CD4-positive, alpha-beta memory T cell (primary cell): ENCODE measurements at places on chromosomes 4 and X.

DNA sequence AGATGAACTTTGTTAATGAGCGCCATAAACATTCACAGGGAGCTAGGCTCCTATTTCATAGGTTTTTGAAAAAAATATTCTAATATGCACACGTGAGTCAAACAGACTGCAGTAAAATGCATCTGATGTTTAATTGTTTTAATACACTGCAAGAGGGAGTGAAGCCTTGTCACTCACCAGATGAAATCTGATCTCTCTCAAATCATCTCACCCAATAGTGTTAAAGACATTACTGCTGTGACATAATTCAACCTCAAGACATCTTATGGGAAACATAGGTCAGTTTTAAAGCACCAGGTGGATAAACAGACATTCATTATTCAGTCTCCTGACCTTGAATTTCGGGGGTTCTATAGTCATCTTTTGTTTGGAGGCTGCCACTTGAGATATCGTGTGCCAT is 148.3 kb downstream of the MAML3 start:
- no peak for DNase-seq

- no peak for DNase-seq
Measured at GRCh38 chr4:98560321-98560720, 98.1 kb downstream of the TSPAN5 start.

DNA sequence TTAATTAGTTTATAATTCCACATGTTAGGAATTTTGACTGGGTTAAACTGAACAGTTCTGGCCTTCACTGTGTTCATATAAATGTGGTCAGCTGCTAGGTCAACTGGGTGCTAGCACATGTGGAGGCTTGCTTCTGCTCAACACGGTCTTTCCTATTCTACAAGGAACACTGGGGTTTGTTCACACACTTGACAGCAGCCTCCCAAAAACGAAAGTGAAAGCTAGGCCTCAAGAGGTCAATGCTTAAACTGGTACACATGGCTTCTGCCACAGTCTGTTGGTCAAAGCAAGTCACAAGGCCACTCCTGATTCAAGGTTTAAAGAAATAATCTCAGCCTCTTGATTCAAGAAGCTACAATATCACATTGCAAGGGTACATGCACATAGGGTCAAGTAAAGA is 126.5 kb downstream of the QDPR start:
- peak; percentile 7 for DNase-seq

- no peak for DNase-seq
Measured at GRCh38 chr4:52957835-52958631, 95.9 kb downstream of the RASL11B start.

DNA sequence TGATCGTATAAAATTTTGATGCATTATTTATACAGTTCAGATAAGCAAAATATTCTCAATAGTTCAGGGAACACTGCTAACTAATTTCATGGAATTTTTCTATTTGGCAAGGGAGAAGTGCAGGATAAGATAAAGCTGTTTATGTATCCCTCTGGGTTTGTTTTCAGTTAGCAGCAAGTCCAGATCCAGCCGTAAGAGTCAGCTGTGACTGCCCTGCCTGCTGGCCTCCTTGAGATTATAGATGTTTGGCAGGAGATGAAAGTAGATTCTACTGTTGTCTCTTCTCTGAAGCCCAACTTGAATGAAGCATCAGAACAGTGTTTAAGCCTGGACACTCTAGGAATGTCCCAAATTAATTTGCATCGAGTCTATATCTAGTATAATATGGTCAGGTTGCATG is 29.5 kb downstream of the ANTXR2 start:
- DNase-seq: no peak

GRCh38 chrX:2336181-2336580 is 164.6 kb downstream of the DHRSX start:
- no peak for DNase-seq

- no peak for DNase-seq
Measured at GRCh38 chr4:7210824-7211223, 18.5 kb downstream of the SORCS2 start.

DNA sequence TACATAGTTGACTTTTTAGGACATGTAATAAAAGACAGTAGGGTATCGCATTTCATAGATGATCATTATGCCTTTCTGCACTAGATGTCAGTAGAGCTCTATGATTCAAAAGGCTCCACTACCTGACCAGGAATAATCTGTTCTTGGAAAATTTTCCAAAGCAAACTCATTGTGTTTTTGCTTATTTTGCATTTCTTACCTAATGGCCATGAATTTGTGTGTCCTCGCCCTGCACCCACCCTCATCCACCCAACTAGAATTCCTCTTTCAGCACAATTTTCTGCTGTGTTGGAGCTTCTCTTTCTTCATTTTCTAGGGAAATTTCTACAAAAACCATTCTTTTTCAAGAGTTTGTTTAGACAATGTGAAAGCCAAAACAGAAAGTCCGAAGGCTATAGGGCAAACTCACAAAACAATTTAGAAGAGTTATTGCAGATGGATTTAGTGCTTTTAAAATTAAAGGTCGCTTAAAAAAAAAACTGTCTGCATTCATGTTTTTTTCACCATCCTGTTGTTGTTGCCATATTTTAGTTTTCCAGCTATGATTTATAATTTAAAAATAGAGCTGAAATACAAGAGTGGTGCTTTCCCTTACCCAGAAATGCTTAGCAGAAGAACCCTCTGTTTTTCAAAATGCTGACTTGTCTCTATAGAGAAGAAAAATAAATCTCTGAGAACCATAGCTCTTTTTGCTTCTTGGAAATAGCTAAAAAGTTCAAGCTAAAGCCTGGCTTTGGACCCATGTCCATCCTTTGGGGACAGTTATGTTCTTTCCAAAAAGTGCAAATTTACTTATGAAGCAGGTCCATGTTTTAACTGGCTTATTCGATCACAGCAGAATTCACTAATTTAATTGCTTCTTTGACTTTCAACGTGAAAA is 183.7 kb downstream of the SPATA18 start:
- no peak for DNase-seq

DNA sequence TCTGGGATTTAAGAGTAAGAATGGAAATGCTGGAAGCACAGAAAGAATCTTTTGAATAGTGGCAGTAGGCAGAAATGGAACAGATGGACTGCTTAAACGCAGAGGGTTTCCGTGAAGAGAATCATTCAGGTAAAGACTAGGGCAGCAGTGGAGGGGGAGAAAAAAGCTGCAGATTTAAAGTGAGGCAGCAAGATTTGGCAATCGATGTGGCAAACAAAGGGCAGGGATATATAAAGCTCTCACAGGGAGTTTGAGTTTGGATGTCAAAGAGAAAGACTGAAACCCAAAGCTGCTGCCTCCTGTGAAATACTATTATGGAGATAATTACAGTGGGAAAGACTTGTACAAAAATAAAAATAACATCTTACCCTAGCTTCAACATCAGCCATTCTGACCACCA is 384.0 kb downstream of the CENPC start:
- no peak for DNase-seq

DNA sequence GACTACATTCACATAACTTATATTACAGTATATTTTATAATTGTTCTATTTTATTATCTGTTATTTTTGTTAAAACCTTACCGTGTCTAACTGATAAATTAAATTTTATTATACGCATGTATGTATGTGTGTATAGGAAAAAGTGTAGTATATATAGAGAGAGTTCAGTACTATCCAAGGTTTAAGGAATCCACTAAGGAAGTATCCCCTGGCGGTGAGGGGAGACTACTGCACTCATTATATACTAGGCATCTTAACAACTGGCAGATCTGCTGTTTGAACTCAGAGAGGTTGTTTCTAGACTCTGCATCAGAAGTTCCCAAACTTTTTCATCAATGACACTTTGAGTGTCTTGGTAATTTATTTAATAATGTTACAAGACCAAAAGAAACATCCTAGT is 70.9 kb downstream of the NDST4 start:
- DNase-seq: no peak

- DNase-seq: no peak
Measured at GRCh38 chrX:11996810-11997209, 141.5 kb upstream of the FRMPD4 start.

- no peak for DNase-seq
Measured at GRCh38 chr4:145388043-145388442, 93.6 kb upstream of the SMAD1 start.

- no peak for DNase-seq
Measured at GRCh38 chrX:148381603-148382002, 118.8 kb upstream of the AFF2 start.

- DNase-seq: no peak
Measured at GRCh38 chr4:80610845-80611677, 275.5 kb downstream of the CFAP299 start.

DNA sequence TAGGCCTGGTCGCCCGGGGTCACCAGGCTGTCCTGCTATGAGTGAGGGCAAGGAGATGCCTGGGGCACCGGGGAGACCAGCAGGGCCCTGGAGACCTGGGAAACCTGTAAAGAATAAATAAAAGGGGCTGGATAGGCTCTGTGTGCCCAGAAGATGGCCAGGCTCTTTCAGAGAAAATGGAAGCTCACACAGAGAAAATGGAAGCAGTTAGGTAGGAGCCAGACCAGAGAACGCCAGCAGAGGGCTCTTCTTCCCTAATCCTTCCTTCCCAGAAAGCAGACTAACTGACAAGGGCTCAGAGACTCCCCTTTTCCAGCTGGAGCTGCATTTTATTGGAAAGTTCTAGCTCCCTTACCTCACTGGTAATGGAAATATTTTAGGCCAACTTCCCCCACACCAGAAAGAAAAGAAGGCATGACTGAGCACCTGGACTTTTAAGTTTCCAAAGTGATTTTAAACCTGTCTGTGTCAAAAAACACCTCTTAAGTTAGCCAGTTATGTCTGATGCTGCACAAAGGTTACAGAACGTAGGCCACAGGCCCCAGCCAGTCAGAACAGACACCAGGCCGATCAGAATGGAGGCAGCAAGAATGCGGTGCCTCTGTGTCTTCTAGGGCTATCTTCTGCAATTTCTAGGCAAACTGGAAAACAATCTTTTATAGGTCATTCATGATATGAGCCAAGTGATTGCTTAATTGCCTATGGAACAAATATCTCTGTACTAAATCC is 74.0 kb downstream of the ATG4A start:
- no peak for DNase-seq

DNA sequence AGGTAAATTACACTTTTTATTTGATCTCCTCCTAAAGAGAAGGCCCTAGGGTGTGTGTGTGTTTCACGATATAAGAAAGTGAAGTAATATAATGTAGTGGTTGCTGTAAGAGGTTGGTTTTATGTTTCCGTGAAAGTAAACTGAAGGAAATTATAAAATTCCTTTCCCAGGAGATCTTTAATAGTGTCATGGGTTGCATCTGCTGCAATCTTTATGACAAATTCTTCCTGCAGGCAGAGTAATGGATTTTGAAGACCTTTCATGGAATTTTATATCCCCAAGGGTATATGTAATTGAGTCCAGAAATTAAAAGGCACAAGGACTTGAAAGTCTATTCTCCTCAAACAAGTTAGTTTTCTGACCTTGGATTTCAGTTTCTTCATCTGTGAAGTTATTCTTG is 538.6 kb downstream of the ANKRD50 start:
- DNase-seq: no peak

GRCh38 chr4:109067508-109068235 is 234.8 kb downstream of the COL25A1 start:
- DNase-seq: no peak

GRCh38 chrX:70825366-70825765 is 83.1 kb downstream of the TEX11 start:
- no peak for DNase-seq

- no peak for DNase-seq
Measured at GRCh38 chr4:5572114-5572513, 136.2 kb downstream of the EVC2 start.

- DNase-seq: no peak
Measured at GRCh38 chr4:105970371-105970770, 75.1 kb downstream of the NPNT start.

- no peak for DNase-seq
Measured at GRCh38 chrX:103399744-103400143, 23.4 kb downstream of the BEX3 start.

DNA sequence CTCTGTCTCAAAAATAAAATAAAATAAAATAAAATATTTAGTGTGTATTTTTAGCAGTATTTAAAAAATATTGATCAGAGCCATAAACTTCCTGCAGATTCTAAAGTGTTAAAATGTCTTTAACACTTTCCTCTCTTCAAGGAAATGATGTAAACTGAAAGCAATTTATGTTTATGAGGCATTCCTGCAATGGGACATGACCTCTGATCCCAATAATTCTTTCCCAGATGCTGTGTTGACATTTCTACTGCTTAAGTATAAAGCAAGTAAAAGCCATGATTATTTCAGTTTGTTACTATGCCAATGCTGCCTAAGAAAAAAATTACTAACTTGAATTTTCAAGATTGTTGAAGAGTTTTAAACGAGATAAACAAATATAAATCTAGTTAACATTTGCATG is 29.0 kb downstream of the COQ2 start:
- DNase-seq: no peak

GRCh38 chr4:78414116-78414515 is 137.5 kb upstream of the ANXA3 start:
- DNase-seq: no peak

DNA sequence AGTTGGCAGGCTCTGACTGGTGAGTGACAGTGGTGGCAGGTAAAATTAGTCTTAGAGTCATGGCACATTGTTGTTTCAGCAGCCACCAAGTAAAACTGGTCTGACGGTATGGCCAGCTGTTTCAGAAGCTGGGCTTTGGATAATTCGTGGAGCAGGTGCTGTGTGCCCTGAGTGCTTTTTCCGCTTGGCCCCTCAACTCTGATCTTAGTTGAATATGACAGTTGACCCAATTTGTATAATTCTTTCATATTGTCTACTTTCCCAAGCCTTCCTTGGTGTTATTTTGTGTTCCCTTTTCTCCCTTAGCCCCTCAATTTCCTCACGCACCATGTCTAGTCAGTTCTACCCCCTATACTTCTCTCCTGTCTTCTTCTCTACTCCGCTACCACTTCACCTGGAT is 32.0 kb downstream of the CDS1 start:
- DNase-seq: no peak

GRCh38 chrX:77502951-77503525 is 55.8 kb downstream of the FGF16 start:
- DNase-seq: no peak

- no peak for DNase-seq
Measured at GRCh38 chr4:3673176-3673575, 93.0 kb upstream of the ADRA2C start.

DNA sequence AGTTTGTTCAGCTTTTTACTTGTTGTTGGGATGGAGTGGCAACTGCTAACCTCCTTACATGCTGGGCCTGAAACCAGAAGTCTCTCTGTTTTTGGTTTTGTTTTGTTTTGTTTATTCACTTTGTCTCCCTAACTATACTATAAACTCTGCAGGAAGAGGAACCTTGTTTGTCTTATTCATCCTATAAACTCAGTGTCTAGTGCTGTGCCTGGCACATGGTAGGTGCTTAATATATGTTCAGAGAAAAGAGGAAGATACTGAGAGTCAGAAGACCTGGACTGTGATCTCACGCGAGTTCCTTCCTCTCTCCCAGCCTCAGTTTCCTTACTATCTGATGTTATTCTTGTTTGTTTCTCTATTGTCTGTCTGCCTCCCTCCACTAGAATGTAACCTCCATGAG is 71.3 kb downstream of the PRPS1 start:
- DNase-seq: no peak

DNA sequence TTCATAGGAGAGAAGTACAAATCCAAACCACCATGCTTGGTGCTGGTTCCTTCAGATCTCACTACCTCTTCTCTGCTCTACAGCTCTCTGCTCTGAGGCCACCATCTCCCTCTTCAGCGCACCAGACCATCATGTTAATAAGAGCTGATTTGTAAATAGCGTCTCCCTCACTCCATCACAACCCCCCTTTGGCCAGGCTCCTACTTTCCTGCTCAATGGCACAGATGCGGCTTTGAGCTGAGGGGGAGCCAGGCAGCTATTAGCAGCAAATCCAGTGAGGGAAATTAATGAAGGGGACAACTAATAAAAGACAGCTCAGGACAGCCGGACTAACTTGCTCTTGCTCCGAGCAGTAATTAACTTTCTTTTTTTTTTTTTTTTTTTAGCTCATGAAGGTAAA is 13.1 kb downstream of the NEUROG2 start:
- no peak for DNase-seq
